ENCODE measurements at places on chromosomes 11 and 22.

GRCh38 chr11:45335434-45335833 is 49.3 kb upstream of the SYT13 start:
- no peak for DNase-seq

GRCh38 chr22:33922349-33922681 is 2.0 kb upstream of the LARGE1 start:
- DNase-seq, result peak; percentile 32

- peak; percentile 56 for DNase-seq
These were observed 281.6 kb downstream of the TBC1D22A start for GRCh38 chr22:47043835-47044721.

DNA sequence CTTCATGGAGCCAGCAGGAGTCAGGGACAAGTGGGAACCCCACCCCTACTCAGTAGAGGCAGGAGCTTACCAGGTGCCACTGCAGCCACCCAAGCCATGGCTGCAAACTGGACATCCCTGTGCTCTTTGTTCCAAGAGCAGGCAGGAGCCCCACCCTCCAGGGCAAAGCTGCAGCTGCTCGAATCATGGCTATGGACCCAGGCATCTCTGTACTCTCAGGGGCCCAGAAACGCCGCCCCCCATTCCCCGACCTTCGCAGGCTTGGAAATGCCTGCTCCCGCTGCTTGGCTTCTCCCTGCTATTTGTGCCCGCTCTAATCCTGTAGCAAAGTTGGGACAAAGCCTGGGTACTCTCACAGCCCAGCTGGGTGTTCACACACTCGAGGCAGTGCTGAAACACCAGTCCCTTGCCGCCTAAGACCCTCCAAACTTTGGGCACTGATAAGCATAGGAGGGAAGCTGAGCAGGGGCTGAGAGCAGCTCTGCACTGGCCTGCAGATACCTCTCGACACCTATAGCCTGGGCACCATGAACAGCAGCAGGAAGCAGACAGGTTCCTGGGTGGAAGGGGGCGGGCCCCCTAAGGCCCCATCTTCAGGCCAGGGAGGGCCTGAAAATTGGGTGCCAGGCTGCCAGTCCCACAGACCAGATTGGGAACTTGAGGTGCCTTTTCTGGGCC is 402.4 kb downstream of the LRRC4C start:
- no peak for DNase-seq

DNA sequence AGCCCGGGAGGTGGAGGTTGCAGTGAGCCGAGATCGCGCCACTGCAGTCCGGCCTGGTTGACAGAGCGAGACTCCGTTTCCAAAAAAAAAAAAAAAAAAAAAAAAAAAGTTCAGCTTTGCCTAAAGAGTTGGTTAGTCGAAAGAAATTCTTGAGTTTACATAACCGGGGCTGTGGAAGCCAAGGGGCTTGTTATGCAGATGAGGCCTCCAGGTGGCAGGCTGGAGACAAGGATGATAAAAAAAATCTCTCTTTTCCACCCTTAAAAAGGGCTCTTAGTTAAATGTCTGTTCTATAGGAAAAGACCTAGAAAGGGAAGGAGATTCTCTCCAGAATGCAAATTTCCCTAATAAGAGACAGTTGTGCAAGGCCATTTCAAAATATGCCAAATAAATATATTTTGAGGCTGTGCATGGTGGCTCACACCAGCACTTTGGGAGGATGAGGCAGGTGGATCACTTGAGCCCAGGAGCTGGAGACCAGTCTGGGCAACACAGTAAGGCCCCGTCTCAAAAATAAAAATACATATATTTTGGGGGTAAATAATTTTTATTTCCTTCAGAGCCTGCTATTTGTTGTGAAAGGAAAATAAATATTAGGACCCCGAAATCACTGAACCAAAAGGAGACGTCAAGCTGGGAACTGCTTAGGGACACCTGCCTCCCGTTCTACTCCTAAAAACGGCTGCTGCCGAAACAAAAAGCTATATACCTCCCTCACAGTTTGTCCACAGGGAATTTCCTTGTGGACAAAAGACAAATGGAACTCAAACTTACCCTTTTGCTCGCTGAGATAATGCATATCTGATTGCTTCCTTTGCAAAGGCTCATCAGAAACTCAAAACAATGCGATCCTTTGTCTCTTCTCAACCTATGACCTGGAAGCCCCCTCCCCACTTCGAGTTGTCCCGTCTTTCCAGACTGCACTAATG is 2.4 kb upstream of the IFITM2 start:
- DNase-seq, result peak; percentile 69

- DNase-seq, result no peak
These were observed 839.4 kb downstream of the OPCML start for GRCh38 chr11:132692891-132693290.

DNA sequence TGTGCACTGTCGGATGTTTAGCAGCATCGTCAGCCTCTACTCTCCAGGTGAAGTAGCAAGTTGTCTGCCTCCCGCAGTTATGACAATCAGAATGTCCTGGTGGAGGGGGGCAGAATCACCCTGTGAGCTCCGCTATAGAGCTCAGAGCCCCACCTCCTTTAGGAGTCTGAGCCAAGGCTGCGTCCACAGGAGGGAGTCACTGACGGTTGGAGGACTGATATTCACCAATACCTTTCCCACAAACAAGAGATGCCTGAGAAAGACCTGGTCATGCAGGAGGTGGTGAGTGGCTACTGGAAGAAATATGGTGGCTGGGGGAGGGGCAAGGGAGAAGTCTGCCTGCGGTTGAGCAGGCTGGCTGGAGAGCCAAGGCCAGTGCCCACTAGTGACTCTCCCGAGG is 41.7 kb upstream of the ADA2 start:
- DNase-seq, result no peak

DNA sequence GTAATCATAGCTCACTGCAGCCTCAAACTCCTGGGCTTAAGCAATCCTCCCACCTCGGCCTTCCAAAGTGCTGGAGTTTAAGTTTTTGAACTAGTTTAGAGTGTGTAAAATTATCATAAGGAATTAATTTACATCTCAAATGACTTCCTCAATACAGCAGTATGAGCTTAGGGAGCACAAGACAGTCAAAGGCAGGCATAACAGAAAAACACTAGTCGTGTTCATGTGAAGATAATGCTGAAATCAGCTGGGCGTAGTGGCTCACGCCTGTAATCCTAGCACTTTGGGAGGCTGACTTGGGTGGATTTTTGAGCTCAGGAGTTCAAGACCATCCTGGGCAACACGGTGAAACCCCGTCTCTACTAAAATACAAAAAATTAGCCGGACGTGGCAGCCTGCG is 25.8 kb downstream of the YDJC start:
- no peak for DNase-seq

DNA sequence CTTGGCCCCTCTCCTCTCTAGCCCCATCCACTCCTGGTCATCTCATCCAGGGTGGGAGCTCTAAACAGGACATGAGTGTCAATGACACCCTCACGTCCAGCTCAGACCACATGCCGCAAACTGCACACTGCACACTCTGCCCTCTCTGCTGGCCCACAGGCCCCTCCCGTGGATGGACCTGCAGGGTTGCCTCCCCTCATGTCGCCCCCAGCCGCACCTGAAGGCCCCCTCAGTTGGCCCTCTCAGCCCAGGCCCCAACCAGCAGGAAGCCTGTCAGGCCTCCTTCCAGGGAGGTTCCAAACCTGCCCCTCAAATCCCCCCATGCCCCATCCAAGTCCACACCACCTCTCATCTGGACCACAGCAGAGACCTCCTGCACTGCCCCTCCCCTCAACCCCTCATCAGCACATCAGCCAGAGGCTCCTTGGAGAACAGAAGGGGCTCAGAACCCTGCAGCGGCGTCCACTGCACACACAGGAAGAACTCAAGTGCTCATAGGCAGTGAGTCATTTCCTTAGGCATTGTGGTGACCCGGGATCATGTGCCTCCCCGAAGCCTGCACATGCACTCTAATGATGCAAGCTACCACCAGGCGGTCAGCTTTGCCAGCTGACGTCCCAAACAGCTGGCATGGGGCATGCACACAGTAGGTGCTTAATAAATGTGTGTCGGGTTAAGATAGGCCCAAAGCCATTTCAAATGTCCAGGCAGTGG is 12.9 kb upstream of the CDKN1C start:
- DNase-seq, result peak; percentile 91

DNA sequence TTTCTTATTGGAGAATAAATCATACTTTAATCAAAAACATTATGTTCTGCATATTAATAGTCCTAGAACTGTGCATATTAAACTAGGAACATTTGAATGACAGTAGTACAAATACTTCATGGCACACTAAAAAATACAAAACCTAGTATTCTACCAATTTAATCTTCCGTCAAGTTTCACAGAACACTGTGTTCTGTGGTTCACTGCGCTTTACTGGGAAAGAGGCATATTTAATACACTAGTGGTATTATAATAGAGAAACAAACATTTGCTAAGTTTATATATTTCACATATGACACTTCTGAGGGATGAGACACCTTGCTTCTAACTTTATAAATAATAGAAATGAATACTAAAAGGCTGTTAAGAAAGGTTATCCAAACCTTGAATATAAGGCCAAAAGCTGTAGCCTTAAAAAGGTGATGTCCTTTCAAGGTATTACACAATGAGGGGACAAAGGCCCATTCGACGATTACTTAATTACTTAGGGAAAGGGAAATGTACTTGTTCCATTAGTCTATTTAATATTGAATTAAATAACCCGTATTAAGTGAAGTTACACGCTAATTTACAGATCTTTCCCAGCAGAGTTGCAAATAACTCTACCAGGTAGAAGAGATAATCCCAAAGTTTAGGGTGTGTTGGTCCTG is 48.0 kb downstream of the NARS2 start:
- no peak for DNase-seq

DNA sequence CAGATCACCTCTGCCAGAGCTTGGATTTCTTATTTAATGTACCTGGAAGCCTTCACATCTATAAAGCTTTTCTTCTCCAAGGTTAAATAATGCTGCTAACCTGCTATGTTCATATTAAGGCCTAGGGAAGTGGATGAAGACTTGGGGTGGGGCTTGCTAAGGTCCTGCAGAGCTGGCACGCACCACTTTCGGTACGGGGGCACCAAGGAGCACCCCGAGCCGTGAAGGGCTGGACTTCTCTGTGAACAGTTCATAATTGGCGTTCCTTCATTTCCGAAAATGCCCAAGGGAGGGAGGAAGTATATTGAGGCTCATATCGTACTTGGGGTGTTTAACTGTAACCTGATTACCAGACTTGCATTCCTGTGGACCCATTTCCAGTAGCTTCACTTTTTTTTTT is 59.6 kb downstream of the ST14 start:
- no peak for DNase-seq

DNA sequence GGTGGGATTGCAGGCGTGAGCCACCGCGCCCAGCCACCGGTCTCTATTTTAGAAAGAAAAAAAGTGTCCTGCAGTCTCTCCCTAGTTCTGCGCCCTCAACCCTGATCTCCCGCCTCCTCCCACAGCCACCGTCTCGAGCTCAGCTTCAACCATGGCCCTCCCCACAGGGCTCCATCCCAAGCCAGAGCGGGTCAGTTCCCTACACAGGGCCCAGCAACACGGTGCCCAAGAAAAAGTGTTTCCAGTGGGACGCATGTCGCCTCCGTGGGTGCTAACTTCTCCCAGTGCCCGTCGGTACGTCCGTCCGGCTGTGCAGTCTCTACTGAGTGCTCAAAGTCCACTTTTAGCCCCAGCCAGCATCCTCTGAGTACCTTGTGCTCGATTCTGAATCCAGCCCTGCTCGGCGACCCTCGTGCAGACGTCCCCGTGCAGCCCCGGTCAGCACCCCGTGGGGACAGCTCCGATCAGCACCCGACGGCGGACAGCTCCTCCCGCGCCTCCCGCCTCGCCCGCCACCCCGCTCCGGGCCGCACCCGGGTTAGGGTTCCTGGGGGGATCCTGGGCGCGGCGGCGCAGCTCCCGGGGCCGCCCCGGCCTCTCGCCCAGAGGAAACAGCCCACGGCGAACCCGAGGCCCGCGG is 657 bp upstream of the MAPK8IP2 start:
- peak; percentile 37 for DNase-seq

Data from fibroblast of skin of back (primary cell).